ENCODE measurements at places on chromosomes 13 and 19.
A peak's percentile ranks its signal among the peaks of the same experiment; 100 is the strongest.

DNA sequence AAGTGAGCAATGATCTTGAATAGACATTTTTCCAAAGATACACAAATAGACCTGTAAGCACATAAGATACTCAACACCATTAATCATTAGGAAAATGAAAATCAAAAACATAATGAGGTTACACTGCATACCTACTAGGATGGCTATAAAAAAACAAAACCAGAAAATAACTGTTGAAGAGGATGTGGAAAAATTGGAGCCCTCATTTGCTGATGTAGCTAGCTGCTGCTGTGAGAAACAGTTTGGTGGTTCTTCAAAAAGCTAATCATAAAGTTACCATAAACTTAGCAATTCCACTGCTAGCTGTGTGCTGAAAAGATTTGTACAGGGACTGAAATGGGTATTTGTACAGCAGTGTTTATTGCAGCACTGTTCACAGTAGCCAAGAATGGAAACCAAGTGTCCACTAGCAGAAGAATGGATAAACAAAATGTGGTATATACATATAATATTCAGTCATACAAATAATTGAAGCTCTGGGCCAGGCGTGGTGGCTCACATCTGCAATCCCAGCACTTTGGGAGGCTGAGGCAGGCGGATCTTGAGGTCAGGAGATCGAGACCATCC is 46.2 kb downstream of the PDS5B start:
- H3K27me3 ChIP-seq, result no peaks in the 10 kb centered on the region
- H3K4me3 ChIP-seq, result no peak overlapping the region
- H3K4me1 ChIP-seq, result peaks cover 24% of the 10 kb centered on the region
- DNase-seq, result no peak

DNA sequence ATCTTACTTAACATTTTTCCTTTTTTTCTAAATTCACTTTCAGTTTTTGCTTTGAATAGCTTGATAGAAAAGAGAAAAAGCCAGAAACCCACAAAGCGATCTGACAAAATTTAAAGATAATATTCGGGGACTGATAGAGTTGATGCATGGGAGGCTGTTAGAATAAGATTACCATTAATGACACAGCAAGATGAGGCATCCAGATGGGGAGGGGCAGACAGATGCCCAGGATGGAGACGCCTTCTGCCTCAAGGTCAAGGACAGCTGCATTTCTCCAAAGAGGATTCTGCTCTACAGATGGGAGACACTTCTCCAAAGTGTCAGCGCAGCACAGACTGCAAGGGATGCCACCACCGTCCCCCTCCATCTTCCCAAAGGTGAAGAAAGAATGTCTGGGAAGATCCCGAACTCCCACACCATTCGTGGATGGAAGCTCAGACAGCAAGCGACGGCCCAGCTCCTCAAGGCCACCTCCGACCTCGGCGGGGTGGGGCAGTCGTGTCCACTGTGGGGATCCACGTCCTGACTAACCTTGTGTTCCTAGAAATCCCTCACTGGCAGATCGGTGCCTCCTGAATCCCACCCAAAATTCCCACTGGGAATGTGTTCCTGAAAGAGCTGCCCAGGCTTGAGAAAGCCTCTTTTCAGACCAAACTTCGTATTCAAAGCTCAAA is 32.9 kb downstream of the NAXD start:
- H3K4me3 ChIP-seq, result no peak overlapping the region
- H3K27me3 ChIP-seq, result no peaks in the 10 kb centered on the region
- DNase-seq, result no peak
- peaks cover 6% of the 10 kb centered on the region for H3K36me3 ChIP-seq
- peaks cover 6% of the 10 kb centered on the region for H3K4me1 ChIP-seq

DNA sequence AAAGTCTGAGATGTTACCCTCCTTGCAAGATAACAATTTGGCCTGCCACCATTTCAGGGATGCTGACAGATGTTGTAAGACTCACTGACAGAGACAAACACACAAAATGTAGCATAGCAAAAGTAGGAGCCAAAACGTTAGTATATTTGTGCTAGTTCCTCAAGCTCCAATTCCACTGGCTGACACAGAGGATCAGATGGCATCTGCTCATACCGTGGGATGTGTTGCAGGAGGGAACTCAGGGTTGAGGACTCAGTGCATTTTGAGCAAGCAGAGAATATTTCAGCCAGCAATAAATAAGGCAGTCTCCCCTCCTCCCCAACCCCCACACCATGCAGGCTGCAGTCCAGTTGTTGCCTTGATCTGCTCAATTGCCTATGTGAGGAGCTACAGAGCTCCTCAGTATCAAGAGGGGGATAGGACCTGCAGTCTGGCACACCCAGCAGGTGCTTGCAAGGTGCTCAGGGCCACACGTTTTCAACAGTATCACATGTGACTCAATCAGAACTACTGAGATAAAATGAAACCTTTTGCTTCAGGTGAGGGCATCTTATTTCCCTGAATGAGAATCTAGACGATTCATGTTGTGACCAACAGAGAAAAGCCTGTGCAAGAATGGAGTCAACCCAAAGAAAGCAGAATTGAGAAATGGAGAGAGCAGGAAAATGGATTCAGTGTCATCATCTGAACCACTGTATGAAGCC is 23.6 kb upstream of the LRCH1 start:
- no peak overlapping the region for H3K4me3 ChIP-seq
- no peaks in the 10 kb centered on the region for H3K36me3 ChIP-seq
- no peak overlapping the region for H3K27ac ChIP-seq
- DNase-seq, result no peak

DNA sequence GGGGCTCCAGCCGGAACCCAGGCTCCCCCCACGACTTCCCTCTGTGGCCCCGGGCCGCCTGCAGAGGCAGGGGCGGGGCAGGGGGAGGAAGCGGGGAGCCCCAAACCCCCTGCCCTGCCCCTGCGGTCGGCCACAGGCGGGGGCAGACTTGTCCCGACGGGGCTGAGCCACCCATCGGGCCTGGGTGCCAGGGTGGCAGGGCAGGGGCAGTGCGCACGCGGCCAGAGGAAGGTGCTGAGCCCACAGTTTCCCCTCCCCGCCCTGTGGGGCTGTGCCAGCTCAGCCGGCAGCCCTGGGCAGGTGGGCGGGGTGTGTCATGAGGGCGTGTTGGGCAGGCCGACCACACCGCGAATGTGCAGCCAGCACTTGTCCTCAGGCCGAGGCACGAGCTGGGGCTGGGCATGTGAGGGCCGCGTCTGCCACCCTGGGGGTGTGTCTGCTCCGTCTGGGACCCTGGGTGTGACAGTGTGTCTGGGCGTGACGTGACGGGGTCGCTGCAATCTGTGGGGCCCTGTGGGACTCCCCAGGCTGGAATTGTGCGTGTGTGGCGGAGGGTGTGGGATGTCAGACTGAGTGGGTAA is 17.7 kb downstream of the CCDC97 start:
- peaks cover 55% of the 10 kb centered on the region for H3K36me3 ChIP-seq
- H3K4me1 ChIP-seq, result peaks cover 69% of the 10 kb centered on the region
- H3K27ac ChIP-seq, result peak overlapping the region; percentile 93
- no peaks in the 10 kb centered on the region for H3K27me3 ChIP-seq
- peak; percentile 79 for DNase-seq

DNA sequence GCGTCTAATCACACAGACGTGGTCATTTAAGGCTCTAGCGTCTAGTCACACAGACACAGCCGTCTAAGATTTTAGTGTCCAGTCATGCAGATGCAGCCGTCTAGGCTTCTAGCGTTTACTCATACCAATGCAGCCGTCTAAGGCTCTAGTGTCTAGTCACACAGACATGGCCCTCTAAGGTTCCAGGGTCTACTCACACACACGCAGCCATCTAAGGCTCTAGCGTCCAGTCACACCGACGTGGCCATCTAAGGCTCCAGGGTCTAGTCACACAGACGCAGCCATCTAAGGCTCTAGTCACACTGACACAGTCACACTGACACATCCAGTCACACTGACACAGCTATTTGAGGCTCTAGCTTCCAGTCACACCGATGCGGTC is 55.7 kb downstream of the KLF2 start:
- no peak overlapping the region for H3K4me3 ChIP-seq
- no peaks in the 10 kb centered on the region for H3K27me3 ChIP-seq
- H3K36me3 ChIP-seq, result peaks cover 63% of the 10 kb centered on the region
- DNase-seq, result no peak
- peaks cover 78% of the 10 kb centered on the region for H3K4me1 ChIP-seq
- peak overlapping the region; percentile 57 for H3K27ac ChIP-seq

- peaks cover 3% of the 10 kb centered on the region for H3K27me3 ChIP-seq
- H3K27ac ChIP-seq, result peak within 1 kb of the TSS; percentile 93
- peak; percentile 39 for DNase-seq
- H3K4me3 ChIP-seq, result peak within 1 kb of the TSS; percentile 88
Measured at GRCh38 chr19:56476651-56477428, at the start of gene ZNF667. Gene ZNF667 (minus strand): TSS chr19:56477345. CDS start chr19:56462370, 14,975 bp downstream.

GRCh38 chr13:38674208-38674607 is 12.7 kb upstream of the FREM2 start:
- H3K27me3 ChIP-seq, result no peaks in the 10 kb centered on the region
- no peak for DNase-seq
- no peak overlapping the region for H3K27ac ChIP-seq
- no peak overlapping the region for H3K4me3 ChIP-seq
- no peaks in the 10 kb centered on the region for H3K4me1 ChIP-seq

GRCh38 chr19:18696023-18696422 is 12.5 kb downstream of the CRTC1 start:
- H3K27me3 ChIP-seq, result no peaks in the 10 kb centered on the region
- no peaks in the 10 kb centered on the region for H3K36me3 ChIP-seq
- H3K27ac ChIP-seq, result no peak overlapping the region
- no peak overlapping the region for H3K4me3 ChIP-seq
- no peak for DNase-seq

- no peak overlapping the region for H3K4me3 ChIP-seq
- H3K4me1 ChIP-seq, result no peaks in the 10 kb centered on the region
- no peaks in the 10 kb centered on the region for H3K27me3 ChIP-seq
- no peak overlapping the region for H3K27ac ChIP-seq
- DNase-seq, result no peak
Measured at GRCh38 chr13:79883216-79883615, 402.3 kb downstream of the NDFIP2 start.

DNA sequence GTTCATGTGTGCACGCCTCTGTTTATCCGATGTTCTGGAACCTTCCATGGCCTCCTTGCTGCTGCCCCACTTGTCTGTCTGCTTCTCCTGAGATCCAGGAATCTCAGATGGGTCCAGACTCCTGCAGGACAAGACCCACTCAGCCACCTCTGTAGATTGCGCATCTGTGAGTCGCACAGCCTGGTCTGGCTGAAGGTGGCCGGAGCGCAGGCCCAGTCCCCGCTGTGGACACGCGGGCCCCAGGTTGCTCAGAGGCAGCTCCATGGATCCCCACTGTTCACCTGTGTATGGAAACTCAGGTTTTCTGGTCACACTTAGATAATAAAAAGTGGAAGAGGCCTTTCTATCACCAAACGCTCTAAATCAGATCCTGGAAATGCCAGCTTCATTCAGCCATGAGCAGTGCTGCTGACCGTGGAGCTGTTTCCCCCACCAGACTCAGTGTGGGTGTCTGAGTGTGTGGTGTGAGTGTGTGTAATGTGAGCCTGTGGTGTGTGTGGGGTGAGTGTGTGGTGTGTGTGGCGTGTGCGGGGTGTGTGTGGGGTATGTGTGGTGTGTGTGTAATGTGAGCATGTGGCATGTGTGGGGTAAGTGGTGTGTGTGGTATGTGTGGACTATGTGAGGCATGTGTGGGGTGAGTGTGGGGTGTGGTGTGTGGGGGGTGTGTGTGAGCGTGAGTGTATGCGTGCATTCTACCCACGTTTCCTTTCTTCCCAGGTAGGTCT is 59.5 kb downstream of the MCF2L start:
- no peak overlapping the region for H3K4me3 ChIP-seq
- H3K27ac ChIP-seq, result no peak overlapping the region
- H3K36me3 ChIP-seq, result no peaks in the 10 kb centered on the region
- no peak for DNase-seq
- H3K27me3 ChIP-seq, result no peaks in the 10 kb centered on the region

GRCh38 chr19:38441657-38442348 is 8.3 kb downstream of the RYR1 start:
- no peak overlapping the region for H3K4me3 ChIP-seq
- no peaks in the 10 kb centered on the region for H3K36me3 ChIP-seq
- no peak for DNase-seq
- no peaks in the 10 kb centered on the region for H3K27me3 ChIP-seq
- H3K4me1 ChIP-seq, result peaks cover 4% of the 10 kb centered on the region

GRCh38 chr19:19006213-19006612 is 27.1 kb downstream of the SUGP2 start:
- H3K27me3 ChIP-seq, result no peaks in the 10 kb centered on the region
- H3K4me1 ChIP-seq, result no peaks in the 10 kb centered on the region
- H3K36me3 ChIP-seq, result peaks cover 58% of the 10 kb centered on the region
- no peak overlapping the region for H3K27ac ChIP-seq
- no peak overlapping the region for H3K4me3 ChIP-seq
- no peak for DNase-seq

DNA sequence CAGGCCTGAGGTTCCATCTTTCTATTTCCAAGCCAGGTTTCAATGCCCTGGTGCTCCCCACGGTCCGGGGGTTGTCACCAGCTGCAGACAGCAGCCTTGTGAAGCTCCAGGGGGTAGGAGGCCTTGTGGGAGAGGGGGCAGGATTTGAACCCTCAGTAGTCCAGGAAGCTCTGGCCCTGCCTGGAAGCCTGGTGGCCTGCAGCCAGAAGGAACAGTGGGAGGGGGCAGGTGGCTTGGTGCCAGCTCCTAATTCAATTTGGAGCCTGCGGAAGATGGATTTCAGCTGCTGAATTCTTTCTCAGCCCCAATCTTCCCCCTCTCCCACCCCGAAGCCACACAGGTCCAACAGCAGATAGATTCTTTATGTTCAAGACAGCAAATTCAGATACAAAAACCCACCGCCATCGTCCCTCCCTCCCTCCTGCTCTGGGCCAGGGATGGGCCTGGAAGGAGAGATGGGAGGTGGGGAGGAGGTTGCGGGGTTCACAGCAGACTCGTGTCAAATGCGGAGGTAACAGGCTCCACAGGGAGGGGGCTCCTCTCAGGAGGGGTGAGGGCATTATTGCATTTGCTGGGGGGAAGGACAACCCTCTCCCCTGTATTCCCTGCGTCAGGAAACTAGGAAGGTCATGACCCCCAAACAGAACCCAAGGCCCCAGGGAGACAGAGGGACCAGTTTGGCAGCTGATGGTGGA is 2.4 kb upstream of the PTGER1 start:
- H3K27me3 ChIP-seq, result peaks cover 15% of the 10 kb centered on the region
- peaks cover 32% of the 10 kb centered on the region for H3K4me1 ChIP-seq
- peaks cover 16% of the 10 kb centered on the region for H3K36me3 ChIP-seq
- H3K4me3 ChIP-seq, result no peak overlapping the region
- no peak overlapping the region for H3K27ac ChIP-seq

DNA sequence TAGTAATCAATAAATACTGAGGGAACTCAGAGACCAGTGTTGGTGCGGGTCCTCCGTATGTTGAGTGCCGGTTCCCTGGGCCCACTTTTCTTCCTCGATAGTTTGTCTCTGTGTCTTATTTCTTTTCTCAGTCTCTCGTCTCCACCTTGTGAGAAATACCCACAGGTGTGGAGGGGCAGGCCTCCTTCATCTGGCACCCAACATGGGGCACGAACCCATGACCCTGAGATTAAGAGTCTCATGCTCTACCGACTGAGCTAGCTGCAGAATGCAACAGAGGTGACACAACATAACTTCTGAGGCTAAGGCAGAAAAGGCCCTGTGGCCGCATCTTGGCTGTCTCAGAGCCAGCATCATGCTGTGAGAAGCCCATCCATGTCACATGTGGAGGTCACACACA is 5.3 kb upstream of the ZNF613 start:
- H3K27me3 ChIP-seq, result no peaks in the 10 kb centered on the region
- no peak for DNase-seq
- no peak overlapping the region for H3K4me3 ChIP-seq
- peaks cover 32% of the 10 kb centered on the region for H3K36me3 ChIP-seq
- no peak overlapping the region for H3K27ac ChIP-seq
- H3K4me1 ChIP-seq, result peaks cover 9% of the 10 kb centered on the region

Measured in activated CD4-positive, alpha-beta T cell treated with anti-CD3 and anti-CD28 coated beads, Interleukin-2, amount 10 ng/mL, durations not matched to agents 7 days and 5 days (primary cell).